ENCODE measurements at places on chromosomes 4 and X. TPM values are rescaled to one million over a fixed set of nuclear protein-coding genes. Genes with fewer than 3 reads are reported as not detected.

RAB39B gene
- 9.3 TPM for total RNA-seq

- peaks cover 12% of the 10 kb centered on the region for H3K4me1 ChIP-seq
- peak; percentile 84 for DNase-seq
- peak overlapping the region; percentile 39 for H3K4me3 ChIP-seq
- H3K36me3 ChIP-seq = no peaks in the 10 kb centered on the region
- peaks cover 22% of the 10 kb centered on the region for H3K27me3 ChIP-seq
- no peak overlapping the region for H3K27ac ChIP-seq
Observed at GRCh38 chr4:1009542-1010394, 1.7 kb upstream of the FGFRL1 start.

GRCh38 chr4:89293299-89293698 lies 14.3 kb downstream of the GPRIN3 start:
- H3K36me3 ChIP-seq = no peaks in the 10 kb centered on the region
- H3K4me3 ChIP-seq = no peak overlapping the region
- no peaks in the 10 kb centered on the region for H3K27me3 ChIP-seq
- no peak overlapping the region for H3K27ac ChIP-seq

BBS12 gene
- total RNA-seq = 2.6 TPM

CT47B1 gene
- total RNA-seq = not detected

DNA sequence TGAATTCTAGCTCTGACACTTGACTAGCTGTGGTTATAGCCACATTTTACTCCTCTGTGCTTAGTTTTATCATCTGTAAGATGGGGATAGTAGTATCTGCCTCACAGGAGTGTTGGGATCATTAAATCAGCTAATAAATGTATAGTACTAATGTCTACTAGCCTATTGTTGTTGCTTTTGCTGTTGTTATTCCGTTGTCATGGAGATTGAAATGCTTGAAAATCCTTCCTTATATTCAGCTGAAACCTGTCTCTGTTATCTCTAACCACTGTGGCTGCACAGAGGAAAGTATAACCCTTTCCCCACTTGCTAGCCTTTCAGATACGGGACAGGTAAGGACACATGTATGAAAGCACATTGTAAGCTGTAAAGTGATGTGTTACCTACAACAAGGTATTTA lies 33.9 kb downstream of the CLCN5 start:
- H3K36me3 ChIP-seq = no peaks in the 10 kb centered on the region
- no peaks in the 10 kb centered on the region for H3K4me1 ChIP-seq
- no peak overlapping the region for H3K4me3 ChIP-seq
- no peaks in the 10 kb centered on the region for H3K27me3 ChIP-seq
- no peak for DNase-seq

SPP1 gene
- 26.5 TPM for total RNA-seq

ASMT gene
- total RNA-seq = 1.4 TPM

SSR4 gene
- total RNA-seq = 168 TPM

GRCh38 chrX:132044953-132045352 lies 21.9 kb downstream of the STK26 start:
- H3K27ac ChIP-seq = no peak overlapping the region
- H3K36me3 ChIP-seq = no peaks in the 10 kb centered on the region
- H3K4me1 ChIP-seq = peaks cover 2% of the 10 kb centered on the region
- H3K27me3 ChIP-seq = no peaks in the 10 kb centered on the region

DNA sequence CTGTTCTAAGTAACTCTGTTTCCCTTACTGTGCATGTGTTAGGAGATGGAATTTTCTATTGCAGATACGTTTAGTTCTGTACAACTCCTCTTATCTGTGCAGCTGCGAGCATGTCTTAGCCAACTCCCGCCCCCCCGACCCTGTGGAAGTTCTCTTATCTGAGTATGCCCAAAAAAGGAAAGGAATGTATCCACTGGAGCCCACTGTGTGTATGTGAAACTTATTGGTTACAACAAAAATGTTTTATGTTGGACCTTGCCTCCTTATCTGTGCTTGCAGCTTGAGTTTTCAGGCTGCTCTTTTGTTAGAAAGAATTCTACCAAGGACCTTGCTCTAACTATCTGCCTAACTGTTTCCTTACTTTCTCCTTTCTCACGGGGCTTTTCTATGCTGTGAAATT lies 24.2 kb upstream of the DCAF8L2 start:
- no peak overlapping the region for H3K4me3 ChIP-seq
- no peak overlapping the region for H3K27ac ChIP-seq
- H3K36me3 ChIP-seq = no peaks in the 10 kb centered on the region

- no peaks in the 10 kb centered on the region for H3K27me3 ChIP-seq
- no peak for DNase-seq
- H3K4me3 ChIP-seq = no peak overlapping the region
- no peaks in the 10 kb centered on the region for H3K36me3 ChIP-seq
- no peak overlapping the region for H3K27ac ChIP-seq
- H3K4me1 ChIP-seq = no peaks in the 10 kb centered on the region
Observed at GRCh38 chr4:4344915-4345527, 41.9 kb upstream of the NSG1 start.

DNA sequence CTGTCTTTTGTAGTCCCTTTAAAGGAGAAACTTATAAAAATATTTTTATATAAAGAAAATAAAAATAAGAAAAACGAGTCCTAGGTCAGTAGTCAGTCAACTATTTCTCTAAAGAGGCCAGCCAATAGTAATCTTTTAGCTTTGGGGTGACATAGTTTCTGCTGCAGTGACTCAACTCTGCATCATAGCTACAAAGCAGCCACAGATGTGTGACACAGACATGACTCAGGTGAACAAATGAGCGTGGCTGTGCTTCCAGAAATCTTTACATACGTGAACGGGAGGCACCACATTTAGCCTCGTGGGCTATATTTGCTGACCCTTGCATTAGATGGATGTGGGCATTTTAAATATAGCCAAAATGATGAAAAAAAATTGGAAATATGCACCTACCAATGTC lies 1862.5 kb upstream of the TENM3 start:
- H3K4me1 ChIP-seq = no peaks in the 10 kb centered on the region
- no peak overlapping the region for H3K27ac ChIP-seq
- no peaks in the 10 kb centered on the region for H3K27me3 ChIP-seq
- no peak for DNase-seq

SMIM9 gene
- not detected for total RNA-seq

NEXMIF gene
- total RNA-seq = 0.55 TPM

DNA sequence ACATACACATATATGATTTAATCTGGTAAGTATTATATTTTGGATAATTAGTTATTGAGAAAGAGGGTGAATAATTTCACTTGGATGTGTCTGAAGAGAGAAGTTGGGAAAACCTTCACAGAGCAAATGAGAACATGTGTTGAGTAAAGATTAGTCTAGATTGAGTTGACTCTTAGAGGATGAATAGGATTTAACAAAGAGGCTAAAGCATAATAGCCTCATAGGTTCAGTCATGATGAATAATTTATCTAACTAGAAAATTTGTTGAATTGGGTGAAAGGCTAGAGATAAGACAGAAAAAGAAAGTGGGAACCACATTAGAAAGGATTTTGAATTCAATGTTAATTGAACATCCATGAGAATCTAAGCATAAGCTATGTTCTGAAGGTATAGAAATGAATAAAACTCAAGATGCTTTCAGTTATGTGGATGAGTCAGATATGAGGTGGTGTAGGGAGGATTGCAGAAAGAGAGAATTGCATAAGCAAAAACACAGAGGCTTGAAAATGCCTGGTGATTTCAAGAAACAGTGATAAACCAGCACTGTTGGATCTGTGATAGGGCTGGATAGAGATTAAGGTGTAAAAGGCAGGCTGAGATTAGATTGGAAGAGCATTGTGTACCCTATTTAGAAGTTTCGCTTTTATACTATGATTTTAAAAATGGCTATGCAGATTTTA lies 207.6 kb upstream of the NR3C2 start:
- H3K27ac ChIP-seq = no peak overlapping the region
- no peak overlapping the region for H3K4me3 ChIP-seq
- H3K27me3 ChIP-seq = no peaks in the 10 kb centered on the region
- DNase-seq = no peak

SOWAHD gene
- 1.7 TPM for total RNA-seq

ETFDH gene
- total RNA-seq = 15.7 TPM

NDST3 gene
- total RNA-seq = 0.60 TPM

RBMXL3 gene
- not detected for total RNA-seq

DNA sequence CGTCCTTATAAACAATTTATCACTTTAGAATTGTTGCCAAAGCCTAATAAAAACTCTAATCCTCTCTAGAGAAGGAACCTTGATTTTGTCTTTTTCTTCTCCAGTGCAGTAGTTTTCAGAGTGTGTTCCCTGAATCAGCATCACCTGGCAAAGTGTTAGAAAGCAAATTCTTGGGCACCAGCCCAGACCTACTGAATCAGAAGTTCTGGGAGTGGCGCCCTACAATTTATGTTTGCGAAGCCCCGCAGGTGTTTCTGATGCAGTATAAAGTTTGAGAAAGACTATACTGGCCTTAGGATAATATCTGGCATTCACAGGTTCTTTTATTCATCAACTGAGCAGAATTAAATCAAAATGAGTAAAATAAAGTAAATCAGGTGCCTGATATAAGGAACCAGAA lies 645.8 kb upstream of the ATOH1 start:
- no peak for DNase-seq
- H3K36me3 ChIP-seq = no peaks in the 10 kb centered on the region
- H3K27ac ChIP-seq = no peak overlapping the region
- no peaks in the 10 kb centered on the region for H3K4me1 ChIP-seq
- no peaks in the 10 kb centered on the region for H3K27me3 ChIP-seq
- no peak overlapping the region for H3K4me3 ChIP-seq

GRCh38 chrX:139112432-139112831 lies 400.9 kb upstream of the FGF13 start:
- H3K36me3 ChIP-seq = no peaks in the 10 kb centered on the region
- H3K4me3 ChIP-seq = no peak overlapping the region
- no peaks in the 10 kb centered on the region for H3K4me1 ChIP-seq
- no peak overlapping the region for H3K27ac ChIP-seq

DNA sequence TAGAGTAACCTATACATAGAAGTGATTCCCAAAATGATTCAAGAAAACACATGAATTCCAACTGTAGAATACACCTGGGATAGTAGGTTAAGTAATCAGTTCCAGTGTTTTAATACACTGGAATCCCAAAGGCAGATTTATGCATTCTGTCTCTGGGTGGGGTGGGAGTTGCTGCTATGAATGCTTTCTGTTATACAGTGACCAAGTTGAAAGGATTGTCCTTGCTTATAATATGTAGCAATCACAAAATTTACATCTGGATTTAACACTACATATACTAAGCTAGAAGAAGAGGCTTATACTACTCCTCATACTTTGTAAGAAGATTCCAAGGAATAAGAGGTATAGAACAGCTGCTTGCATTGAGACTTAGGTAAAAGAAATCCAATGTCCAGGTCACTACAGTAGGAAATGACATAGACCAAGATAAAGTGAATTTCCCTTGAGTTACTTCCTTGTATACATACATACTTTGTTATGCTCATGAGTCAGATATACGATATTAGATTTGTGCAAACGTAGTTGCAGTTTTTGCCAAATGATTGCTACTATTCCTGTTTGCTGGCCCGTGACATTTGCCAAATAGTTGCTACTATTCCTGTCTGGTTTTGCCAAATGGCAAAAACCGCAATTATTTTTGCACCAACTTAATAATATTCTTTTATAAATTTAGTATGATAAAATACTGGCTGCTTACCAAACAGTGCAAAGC lies 210.5 kb upstream of the DIAPH2 start:
- H3K4me3 ChIP-seq = no peak overlapping the region
- no peaks in the 10 kb centered on the region for H3K36me3 ChIP-seq
- DNase-seq = no peak
- no peaks in the 10 kb centered on the region for H3K27me3 ChIP-seq
- no peak overlapping the region for H3K27ac ChIP-seq

SGCB gene
- total RNA-seq = 32.2 TPM

ETDA gene
- total RNA-seq = not detected

- H3K27me3 ChIP-seq = no peaks in the 10 kb centered on the region
- DNase-seq = no peak
- no peak overlapping the region for H3K27ac ChIP-seq
- H3K4me3 ChIP-seq = no peak overlapping the region
- H3K4me1 ChIP-seq = no peaks in the 10 kb centered on the region
- no peaks in the 10 kb centered on the region for H3K36me3 ChIP-seq
Observed at GRCh38 chrX:49876750-49877149, 2.5 kb upstream of the USP27X start.

GRCh38 chr4:105192910-105193309 lies 46.2 kb downstream of the TET2 start:
- no peaks in the 10 kb centered on the region for H3K27me3 ChIP-seq
- H3K4me3 ChIP-seq = no peak overlapping the region
- H3K27ac ChIP-seq = no peak overlapping the region
- no peak for DNase-seq
- no peaks in the 10 kb centered on the region for H3K36me3 ChIP-seq

DNA sequence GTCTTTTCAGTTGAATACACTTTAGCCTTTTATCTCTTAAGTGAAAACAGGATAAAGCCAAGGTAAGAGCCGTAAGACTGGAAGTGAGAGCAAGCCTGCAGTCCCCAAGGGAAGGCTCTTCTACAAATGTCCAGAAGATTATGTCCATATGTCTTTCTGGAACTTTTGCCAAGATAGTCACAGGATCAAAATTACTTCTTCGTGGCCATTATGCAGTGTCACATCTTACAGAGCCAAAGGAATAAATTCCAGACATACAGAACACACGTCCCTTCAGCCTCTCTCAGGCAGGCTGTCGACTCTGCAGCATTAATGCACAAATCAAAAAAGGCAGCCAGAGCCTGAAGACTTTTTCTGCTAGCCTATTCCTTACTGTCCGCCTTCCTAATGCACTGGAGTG lies 10.9 kb upstream of the GATB start:
- no peaks in the 10 kb centered on the region for H3K27me3 ChIP-seq
- no peaks in the 10 kb centered on the region for H3K4me1 ChIP-seq
- H3K36me3 ChIP-seq = no peaks in the 10 kb centered on the region
- no peak for DNase-seq
- no peak overlapping the region for H3K27ac ChIP-seq

NAA10 gene
- total RNA-seq = 98.8 TPM

DNA sequence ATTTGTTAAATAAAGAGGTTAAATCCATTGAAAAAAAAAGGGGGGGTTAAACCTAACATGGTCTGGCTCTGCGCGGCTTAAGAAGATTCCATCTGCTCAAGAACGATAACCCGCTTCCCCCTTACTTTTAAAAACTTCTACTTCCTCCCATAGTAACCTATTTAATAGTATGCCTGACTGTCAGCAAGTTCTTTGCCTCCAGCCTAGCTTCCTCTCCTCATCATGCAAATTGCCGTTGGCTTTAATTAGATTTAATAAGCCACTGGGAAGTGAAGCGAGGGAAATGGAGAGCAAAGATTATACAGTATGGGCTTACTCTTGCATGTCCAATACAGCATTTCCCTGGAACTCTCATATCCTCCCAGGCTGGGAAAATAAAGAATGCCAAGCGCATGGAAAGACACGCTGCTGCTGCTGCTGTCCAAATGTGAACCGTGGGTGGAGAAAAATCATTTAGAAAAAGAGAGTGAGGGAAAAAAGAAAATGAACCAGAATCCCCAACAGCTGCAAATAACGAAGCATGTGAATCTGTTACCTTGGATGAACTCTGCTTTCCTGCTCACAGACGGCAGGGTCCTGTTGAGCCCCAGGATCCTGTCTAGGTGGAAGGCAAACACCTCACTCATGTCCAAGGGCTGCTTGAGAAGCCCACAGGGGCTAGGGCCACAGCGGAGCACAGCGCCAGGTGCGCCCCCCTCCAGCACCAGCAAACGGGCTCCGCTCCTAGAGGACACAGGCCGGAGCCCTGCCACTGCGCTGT lies 2.7 kb downstream of the GASK1B start:
- H3K27me3 ChIP-seq = no peaks in the 10 kb centered on the region
- H3K36me3 ChIP-seq = no peaks in the 10 kb centered on the region
- no peak overlapping the region for H3K4me3 ChIP-seq
- H3K4me1 ChIP-seq = no peaks in the 10 kb centered on the region

Data from H1 (cell line).